Stimulated activated CD8-positive, alpha-beta memory T cell treated with anti-CD3 and anti-CD28 coated beads, Interleukin-15, amount 100 ng/mL, for 1 hour (primary cell): ENCODE measurements at places on chromosomes 1 and 21.

DNA sequence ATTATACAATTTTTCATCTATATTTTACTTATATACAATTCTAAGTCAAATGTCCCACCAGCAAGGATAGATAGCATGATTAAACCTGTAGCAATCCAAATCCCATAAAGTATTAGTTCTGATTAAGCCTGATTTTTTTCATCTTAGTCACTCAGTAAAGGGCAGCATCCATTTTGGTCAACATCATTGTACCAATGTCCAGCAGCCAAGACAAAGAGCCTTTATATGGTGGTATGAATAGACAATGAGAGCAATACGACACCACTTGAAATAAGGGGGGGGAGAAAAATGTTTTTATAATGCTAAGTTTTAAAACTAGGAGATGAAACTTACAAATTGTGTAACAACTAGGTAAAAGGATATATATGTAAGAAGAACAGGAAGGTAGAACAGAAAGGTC, 7.4 kb downstream of the ZNF644 start:
- DNase-seq: no peak

DNA sequence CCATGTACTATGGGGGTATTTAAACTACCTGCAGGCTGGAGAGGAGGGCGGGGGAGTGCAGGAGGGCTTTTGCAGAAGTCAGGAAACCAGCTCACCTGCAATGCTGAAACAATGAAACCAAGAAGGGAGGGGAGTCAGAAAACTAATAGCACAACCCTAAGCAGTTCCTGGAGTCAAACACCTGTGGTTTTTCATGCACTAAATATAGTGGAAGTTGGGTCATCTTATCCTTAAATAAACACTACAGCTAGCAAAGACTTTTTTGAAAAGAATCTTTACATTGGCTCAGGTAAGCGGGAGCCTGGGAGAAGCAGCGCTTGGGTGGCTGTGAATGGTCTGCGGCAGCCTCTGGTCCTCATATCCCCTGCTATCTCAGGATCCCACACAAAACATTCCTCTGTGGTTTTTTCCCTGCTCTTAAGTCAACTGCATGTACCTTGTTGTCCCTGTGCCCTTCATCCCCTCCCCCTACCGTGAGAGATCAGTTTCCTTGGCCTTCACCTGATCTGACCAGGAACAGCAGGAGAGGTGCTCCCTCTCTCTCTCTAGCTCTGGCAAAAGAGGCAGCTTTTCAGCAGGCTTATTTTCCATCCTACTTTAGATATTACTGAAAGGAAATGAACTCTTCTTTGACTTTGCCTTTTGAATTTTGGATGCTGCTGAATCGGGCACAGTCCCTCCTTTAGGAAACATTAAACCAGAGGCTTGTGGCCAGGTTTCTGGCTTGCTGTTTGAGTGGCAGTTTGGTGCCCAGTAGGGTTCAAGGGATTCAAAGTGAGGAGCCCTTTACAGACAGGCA, 26.6 kb downstream of the TENT5C start:
- no peak for DNase-seq

DNA sequence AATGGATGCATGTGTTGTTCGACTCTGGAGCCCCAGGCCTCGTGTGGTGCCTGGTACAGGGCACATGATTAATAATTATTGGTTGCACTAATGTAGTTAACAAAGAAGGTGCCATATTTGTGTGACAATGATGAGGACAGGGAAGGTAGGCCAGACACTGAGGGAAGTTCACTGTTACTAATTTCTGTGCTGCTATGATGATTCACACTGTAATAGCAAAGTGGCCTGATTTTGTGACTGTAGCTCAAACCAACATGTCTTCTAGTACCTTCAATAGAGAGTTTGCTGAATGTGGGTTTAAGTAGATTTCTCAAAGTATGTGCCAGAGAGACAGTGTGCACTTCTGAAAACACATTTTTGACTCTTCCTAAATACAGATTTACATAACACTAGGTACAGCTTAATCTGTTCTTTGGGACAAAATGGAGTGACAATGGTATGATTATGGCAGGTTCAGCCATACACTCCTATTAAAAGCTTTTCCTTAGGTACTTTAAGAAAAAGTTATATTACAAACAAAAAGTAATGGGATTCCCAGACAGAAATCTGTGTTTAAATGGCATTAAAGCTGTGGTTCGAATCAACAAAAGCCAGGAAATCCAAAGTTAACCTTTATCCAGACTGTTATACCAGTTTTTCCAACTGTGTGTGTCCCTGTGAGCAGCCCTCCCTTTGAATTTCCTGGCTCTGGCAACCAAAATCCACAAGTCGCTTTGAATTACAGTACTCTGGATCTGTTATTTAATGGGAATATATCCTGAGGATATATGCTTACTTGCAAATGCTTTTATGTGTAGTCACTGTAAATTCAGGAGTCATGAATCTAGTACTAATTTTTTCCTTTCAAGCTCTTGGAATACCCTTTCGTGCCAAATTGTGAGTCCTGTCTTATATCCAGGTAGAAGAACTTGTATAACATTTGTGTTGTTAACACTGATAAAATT, 277.1 kb upstream of the SGIP1 start:
- no peak for DNase-seq

GRCh38 chr1:40143891-40144575, 17.2 kb upstream of the RLF start:
- peak; percentile 24 for DNase-seq

DNA sequence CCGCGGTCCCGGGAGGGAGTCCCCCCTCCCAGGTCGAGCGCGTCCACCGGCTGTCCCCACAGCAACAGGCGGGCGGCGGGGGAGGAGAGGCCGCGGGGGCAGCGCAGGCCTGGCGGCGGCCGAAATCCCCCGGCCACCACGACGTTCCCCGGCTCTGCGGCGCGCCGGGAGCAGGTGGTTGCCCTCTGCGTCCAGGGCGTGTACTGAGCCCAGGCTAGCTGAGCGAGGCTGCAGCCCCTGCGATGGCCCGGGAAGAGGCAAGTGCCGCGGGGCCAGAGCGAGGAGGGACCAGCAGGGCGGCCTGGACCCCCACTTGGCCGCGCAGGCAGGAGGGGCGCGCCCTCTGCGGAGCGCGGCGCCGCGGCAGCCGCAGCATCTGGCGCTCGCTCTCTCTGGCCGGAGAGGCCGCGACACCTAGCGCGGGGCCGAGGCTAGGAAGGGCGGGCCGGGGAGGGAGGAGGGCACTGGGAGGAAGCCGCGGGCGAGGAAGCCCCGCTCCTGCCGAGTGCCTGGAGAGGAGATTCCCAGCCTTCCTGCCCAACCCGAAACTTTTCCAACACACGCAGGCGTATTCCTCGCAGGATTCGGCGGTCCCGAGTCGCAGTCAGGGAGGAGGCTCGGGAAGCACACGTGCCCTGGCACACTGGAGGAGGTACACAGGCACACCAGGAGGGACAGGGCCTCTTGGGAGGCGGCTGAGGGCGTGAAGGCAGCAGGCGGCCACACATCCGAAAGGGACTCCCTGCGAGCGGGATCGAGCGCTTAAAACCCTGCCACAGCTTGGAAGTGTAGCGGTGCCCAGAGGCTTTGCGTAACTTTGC, 4.9 kb upstream of the PROX1 start:
- DNase-seq: no peak

GRCh38 chr1:65297706-65298105, 11.6 kb upstream of the DNAJC6 start:
- DNase-seq: no peak

- DNase-seq: no peak
Measured at GRCh38 chr1:157288006-157288405, 149.8 kb upstream of the ETV3 start.

DNA sequence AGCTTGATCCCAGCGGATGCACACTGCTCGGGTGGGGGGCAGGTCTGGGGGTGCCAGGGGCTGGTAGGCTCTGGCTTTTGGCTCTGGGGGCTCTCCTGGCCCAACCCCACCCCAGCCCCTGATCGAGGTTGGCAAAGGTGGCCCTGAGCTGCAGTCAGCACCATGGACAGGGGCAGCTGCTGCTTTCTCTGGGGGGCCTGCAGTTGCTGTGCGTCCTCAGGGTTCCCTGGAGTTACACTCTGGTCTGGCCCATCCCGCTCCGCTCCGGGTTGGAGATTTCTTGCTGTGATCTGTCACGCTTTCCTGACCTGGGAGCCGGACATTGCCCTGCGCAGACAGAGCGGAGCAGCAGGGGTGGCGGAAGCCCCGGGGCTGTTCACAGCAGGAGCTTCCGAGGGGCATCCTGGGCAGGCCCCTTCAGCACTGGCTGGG, 8.0 kb upstream of the PLCH2 start:
- no peak for DNase-seq

DNA sequence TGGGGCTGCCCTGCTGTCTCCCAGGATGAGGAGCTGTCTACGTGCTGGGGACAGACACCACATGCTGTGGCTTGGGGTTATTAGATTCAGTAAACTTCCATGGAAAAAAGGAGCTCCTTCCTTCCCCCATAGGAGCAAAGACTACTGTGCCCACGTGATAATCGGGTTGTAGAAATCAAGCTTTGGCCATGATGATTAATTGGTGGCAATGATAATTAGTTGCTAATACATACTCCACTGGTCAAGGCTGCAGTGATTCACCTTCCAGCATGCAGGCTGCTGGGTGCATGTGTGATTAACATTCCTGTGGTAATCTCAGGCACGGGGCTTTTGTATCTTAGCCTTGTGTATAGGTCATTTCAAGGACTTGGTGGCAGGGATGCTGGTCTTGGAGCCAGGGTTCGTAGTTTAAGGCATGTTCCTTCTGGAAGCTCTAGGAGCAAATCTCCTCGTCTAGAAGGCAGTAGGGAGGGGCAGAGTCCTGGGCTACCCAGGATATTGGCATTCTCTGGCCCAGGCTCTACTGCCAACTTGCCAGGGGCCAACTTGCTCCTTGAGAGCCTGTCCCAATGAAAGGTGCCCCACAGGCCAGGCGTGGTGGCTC, 41.4 kb downstream of the TMCO4 start:
- no peak for DNase-seq

DNA sequence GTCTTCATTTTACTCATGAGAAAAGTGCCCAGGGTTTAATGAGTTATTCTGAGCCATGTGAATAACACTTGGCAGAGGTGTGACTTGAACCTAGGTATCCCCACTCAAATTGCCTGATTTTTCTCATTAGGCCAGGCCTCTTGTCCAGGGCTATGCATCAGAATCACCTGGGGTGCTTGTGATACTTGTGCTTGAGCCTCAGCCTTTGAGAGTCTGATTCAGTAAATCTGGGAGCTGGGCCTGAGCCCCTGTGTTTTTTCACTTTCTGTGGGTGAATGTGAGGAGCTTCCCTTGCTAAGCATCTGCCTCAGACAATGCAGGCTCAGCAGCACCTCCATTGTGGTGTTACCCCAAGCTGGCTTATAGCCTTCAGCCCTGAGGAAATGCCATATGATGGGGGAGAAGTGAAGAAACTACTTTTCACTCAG, 127.1 kb downstream of the S1PR1 start:
- no peak for DNase-seq
